Caki2 (cell line): ENCODE measurements at places on chromosomes 6 and 20.

- no peak for DNase-seq
Observed at GRCh38 chr20:58688840-58689239, 3.8 kb upstream of the NPEPL1 start.

DNA sequence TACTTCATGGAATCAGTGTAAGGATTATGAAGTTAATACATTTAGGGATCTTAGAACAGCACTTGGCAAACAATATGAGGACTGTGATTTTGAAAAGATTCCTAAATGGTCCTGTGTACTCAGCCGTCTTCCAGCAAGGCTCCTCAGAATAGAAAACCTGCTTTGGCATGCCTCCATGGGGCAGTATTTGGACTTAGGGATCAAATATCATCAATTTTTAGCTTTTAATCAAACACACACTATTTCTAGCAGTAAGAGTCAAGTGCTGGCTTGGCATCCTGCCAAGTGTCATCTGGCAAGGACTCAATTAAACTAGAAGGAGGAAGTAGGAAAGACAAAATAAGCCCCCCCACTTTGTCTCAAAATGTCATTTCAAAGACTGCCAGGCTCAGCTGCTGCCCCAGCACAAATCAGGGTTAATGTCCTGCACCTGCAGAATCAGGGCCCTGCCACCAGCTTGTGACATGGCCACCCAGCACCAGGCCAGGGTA, 40.8 kb downstream of the IYD start:
- DNase-seq, result peak; percentile 12

GRCh38 chr6:48389146-48390043, 278.4 kb upstream of the PTCHD4 start:
- no peak for DNase-seq

DNA sequence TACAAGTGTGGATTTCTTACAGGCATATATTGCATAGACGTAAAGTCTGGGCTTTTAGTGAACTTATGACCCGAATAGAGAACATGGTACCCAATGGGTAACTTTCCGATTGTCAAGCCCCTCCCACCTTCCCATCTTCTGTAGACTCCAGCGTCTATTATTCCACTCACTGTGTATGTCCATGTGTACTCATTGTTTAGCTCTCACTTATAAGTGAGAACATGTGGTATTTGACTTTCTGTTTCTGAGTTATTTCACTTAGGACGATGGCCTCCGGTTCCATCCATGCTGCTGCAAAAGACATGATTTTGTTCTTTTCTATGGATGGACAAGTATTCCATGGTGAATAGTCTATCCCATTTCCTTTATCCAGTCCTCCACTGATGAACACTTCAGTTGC, 306.4 kb downstream of the CD83 start:
- no peak for DNase-seq

DNA sequence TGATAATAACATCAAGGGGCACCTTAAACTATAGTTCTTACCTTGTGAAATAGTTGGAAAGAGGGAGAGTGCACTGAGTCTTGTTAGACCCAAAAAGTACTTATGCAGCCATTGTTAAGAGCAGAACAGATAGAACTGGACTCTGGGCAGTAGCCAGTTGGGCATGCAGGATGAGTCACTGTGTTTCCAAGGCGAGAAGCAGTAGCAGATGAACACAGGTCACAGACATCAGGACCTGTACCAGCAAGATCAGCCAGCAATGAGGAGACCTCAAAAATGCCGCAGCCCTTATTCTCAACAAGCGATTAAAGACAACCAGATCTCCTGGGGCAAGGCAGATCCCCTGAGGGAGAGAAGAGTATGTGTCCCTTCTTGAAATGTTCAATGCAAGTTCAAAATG, 79.0 kb downstream of the SAMD3 start:
- no peak for DNase-seq

GRCh38 chr6:36642913-36643817, 35.3 kb upstream of the CDKN1A start:
- DNase-seq, result peak; percentile 82

GRCh38 chr6:88748141-88748540, 215.3 kb downstream of the RNGTT start:
- DNase-seq, result no peak

DNA sequence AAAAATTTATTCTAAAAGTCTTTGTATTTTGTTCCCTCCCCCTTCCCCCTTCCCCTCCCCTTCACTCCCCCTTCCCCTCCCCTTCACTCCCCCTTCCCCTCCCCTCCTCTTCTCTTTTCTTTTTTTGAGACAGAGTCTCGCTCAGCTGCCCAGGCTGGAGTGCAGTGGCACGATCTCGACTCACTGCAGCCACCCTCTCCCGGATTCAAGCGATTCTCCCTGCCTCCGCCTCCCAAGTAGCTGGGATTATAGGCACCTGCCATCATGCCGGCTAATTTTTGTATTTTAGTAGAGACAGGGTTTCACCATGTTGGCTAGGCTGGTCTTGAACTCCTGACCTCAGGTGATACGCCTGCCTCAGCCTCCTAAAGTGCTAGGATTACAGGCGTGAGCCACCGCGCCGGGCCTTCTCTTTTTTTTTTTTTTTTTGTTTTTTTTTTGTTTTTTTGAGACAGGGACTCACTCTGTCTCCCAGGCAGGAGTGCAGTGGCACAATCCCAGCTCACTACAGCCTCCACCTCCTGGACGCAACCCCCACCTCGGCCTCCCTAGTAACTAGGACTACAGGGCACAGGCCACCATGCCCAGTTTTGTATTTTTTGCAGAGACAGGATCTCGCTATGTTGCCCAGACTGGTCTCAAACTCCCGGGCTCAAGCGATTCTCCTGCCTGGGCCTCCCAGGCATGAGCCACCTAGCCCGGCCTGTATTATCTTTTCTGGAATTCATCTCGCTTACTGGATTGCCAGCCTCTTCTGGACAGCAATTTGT, 1.1 kb upstream of the AFG1L start:
- no peak for DNase-seq

- no peak for DNase-seq
Observed at GRCh38 chr20:7667194-7667593, 273.1 kb downstream of the HAO1 start.

DNA sequence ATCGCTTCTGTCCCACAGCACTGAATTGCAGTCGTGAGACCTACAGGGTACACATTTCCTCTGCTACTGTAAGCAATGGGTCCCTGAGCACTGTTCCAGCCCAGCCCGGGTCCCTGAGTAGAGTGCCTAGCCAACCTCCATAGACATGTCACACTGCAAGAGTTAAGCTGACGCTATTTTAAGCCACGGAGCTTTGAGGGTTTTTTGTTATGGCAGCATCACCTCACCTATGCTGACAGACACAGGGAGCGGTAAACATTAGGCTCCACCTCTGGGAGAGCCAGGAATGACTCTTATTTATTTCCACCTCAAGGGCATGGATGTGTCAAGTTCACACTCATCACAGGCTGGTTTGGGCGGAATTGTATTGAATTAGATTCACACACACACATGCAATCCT, 45.1 kb downstream of the GRM4 start:
- DNase-seq, result no peak

GRCh38 chr6:121504227-121504626, 68.8 kb downstream of the GJA1 start:
- peak; percentile 81 for DNase-seq

DNA sequence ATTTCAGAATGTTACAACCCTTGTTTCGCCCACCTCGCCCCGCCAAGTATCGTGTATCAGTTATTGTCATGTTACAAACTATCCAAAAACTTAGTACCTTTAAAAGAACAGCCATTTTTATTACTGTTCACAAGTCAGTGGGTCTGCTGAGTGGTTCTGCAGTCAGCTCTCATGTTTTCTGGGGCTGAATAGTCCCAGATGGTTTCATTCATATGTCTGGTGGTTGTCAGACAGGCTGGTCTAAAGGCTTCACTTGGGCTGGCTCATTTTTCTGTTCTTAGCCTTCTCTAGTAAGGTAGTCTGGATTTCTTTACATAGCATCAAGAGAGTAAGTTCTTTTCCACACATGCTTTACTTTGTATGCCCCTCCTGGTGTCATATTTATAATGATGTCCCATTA, 8.6 kb downstream of the ZNF292 start:
- no peak for DNase-seq

GRCh38 chr6:11983306-11983705, 28.8 kb upstream of the HIVEP1 start:
- DNase-seq, result no peak

GRCh38 chr6:57173056-57173885, 1.1 kb downstream of the BAG2 start:
- DNase-seq, result peak; percentile 53
